T follicular helper cell (primary cell): ENCODE measurements at places on chromosomes 6 and 20.

GRCh38 chr20:37904845-37905373 lies 2.0 kb downstream of the VSTM2L start:
- no peak for DNase-seq

GRCh38 chr6:128600397-128600951 lies 80.1 kb upstream of the PTPRK start:
- no peak for DNase-seq

DNA sequence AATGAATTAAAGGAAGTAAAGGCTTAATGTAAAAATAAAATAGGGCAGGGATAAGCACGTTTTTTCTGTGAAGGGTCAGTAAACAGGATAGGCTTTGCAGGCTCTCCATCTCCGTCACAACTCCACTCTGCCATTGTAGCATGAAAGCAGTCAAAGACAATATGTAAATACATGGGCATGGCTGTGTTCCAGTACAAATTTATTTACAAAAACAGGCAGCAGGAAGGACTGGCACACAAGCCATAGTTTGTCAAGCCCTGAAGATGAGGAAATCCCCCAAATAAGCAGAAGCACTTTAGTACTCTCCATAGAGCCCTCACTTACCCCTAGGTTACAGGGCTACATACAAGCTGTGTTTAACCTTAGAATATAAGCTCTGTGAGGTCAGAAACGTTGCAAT lies 8.9 kb upstream of the FBXO9 start:
- DNase-seq = no peak

- DNase-seq = no peak
Observed at GRCh38 chr6:107741191-107741680, 82.9 kb downstream of the SCML4 start.

DNA sequence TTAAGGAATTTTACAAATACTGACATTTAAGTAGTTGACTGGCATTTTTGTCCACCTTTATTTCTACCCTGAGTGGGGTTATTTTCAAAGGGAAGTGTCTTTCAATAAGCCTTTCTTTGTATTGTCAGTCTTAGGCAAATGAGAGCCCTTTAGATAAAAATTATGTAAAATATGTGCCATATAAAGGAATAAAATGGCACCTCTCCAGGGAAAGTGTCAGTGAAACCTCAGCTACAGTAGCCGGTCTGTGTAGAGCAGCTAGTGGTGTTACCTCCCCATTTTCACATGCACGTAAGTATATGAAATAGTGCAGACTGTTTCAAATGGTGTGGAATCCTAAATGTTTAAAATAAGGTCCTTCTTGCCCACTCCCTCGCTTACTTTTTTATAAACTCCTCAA lies 5.0 kb downstream of the FAM217B start:
- no peak for DNase-seq

DNA sequence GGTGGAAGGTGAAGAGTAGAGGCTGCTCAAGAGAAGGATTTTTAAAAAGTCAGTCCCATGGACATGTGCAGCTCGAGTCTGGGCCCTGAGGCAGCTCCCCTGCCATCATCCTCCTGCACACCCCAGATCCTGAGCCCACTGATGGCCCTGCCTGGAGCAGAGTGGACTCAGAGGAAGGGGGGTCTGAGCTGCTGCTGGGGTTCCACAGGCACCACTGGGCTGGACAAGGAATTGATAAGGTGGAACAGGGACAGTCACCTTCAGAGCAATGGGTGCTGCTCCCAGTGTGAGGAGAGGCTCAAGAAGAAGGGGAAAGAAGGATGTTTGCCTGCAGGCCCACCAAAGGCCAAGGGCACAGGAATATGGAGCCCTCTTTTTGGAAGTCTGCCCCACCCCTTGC lies 6.2 kb downstream of the ULBP2 start:
- DNase-seq = no peak

GRCh38 chr6:80226699-80227098 lies 120.2 kb downstream of the BCKDHB start:
- DNase-seq = no peak

- no peak for DNase-seq
Observed at GRCh38 chr20:51267679-51268078, 244.8 kb upstream of the KCNG1 start.

DNA sequence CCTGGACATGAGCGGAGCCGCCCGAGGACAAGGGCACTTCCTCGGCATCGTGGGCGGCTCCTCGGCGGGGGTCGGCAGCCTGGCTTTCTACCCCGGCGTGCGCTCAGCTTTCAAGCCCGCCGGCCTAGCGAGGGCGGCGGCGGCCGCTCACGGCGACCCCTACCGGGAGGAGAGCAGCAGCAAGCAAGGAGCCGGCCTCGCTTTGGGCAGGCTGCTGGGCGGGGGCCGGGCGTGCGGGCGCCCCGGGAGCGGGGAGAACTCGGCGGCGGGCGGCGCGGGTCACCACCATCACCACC lies 6.7 kb downstream of the PRDM13 start:
- DNase-seq = no peak

- no peak for DNase-seq
Observed at GRCh38 chr6:28134015-28134414, 7.7 kb upstream of the ZKSCAN8 start.
